ENCODE measurements at places on chromosomes 2 and 18.

- peak; percentile 43 for DNase-seq
Measured at GRCh38 chr18:48732767-48733424, 194.1 kb downstream of the CTIF start.

DNA sequence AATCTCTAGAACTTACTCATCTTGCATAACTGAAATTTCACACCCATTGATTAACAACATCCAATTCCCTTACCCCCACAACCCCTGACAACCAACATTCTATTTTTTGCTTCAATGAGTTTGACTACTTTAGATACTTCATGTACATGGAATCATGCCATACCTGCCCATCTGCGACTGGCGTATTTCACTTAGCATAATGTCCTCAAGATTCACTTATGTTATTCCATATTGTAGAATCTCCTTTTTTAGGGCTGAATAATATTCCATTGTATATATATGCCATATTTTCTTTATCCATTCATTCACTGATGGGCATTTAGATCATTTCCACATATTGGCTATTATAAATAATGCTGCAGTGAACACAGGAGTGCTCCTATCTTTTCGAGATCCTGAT lies 13.8 kb downstream of the CTAGE1 start:
- no peak for DNase-seq

DNA sequence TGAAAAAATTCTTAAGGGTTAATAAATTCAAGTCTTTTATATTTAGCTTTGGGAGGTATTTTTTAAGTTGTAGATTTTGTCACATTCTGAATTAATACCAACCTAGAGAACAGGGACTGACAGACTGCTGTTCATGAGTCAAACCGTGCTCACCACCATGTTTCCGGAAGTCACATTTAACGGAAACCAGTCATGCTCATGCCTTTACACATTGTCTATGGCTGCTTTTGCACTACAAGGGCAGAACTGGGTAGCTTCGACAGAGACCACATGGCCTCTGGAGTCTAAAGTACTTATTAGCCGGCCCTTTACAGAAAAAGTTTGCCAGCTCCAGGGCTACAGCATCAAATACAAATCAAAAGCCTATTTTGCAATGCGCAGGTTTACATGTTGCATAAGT lies 33.3 kb downstream of the LONRF2 start:
- DNase-seq: no peak

DNA sequence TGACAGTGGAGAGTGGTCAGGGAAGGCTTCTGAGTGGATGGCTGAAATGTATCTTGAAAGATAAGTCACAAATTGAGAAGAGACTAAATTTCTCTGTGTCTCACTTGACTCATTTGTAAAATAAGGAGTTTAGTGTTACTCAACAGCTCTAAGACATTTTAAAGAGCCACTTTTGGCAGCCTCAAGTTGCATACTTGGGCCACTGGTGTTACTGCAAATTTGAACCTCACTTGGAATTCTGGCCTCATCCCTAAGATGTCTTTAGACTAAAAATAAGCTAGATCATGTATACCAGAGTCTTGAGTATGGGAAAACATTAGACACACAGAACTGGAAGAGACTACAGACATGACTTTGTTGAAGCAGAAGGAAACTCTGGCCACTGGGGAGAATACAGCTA lies 4.5 kb upstream of the MTLN start:
- DNase-seq: no peak

DNA sequence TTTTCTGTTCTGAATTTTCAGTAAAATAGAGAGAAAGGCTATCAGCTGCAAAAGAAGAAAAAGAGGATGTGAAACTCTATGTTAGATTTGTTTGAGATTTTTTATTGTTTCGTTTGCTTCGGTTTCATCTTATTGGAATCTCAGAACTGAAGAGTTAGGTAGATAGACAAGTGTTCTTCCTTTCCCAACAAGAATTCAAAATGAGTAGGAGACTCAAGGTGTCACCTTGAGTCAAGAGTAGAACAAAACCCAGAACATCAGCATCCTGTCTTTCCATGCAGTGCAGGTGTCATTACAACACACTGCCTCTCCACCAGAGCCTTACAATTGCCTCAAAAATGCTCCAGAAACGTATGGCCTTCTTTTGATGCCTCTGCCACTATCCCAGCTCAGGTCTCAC lies 21.1 kb downstream of the NBAS start:
- DNase-seq: no peak

DNA sequence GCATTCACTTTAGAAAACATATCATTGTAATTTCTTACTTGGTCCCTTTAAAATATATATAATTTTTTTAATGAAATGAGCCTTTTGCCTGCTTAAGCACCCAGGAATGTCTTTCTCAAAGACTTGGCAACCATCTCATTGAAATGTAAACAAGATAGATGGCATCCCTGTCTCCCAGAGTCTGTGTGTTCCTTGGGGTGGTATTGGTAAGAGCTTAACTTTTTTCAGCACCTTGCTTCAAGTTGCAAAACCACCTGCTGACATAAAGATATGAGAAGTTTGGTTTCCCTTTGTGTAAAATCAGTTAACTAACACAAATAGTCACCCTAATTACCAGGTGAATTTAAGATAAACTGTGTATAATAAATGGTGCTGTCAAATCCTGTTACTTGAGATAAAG lies 266.9 kb downstream of the DSC3 start:
- no peak for DNase-seq

- no peak for DNase-seq
Measured at GRCh38 chr2:232926431-232926939, 56.4 kb downstream of the SNORC start.

- no peak for DNase-seq
Measured at GRCh38 chr2:54194761-54195750, 61.0 kb downstream of the TSPYL6 start.

GRCh38 chr2:115163572-115163971 lies 721.1 kb downstream of the DPP10 start:
- no peak for DNase-seq

- DNase-seq: no peak
Measured at GRCh38 chr2:66212749-66213148, 222.2 kb upstream of the MEIS1 start.
